ENCODE measurements at places on chromosomes 3 and 15.

DNA sequence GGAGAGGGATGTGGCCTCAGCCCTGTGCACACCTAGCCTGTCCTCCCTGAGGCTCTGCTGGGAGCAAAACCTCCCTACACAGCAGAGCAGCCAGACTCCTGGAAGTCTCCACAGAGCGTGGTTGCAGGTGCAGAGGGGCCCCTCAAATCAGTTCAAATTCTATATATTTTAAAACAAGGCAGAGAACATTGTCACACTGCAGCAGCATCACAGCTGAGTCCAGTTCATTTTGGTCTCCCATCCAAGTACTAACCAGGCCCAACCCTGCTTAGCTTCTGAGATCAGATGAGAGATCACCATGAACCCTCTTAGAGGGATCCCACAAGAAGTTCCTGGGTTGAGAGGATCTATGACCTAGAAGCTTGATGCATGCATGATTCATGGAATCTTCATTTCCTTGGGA is 331.0 kb upstream of the RGMA start:
- no peak for DNase-seq

DNA sequence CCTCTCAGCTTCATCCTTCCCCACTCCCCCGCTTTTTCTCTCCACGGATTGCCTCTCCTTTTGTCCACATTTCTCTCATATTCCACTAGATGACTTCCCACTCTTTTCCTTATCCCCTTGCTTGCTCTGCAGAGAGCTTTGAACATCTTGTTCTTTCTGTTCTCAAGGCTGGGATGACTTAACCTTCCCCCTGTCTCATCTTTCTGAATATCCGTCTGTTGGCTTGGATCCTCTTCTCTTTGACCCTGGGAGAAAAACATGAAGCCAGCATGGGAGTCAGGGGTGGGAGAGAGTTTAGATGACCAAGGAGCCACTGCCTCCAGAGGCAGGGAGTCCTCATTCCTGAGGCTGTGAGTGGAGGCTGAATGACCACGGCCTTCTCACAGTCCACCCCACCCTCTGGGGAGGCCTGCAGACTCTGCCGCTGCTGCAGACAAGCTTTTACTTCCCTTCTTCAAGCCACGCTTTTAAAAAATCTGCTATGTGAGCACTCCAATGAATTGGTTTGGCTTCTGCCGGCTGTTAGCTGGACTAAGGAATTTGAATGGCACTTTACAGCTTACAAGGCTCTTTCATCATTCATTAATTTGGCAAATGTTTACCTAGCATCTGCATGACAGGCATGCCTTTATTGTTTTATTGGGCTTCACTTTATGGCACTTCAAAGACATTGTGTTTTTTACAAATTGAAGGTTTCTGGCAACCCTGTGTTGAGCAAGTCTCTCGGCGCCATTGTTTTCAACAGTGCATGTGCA is 111.6 kb upstream of the SLC6A6 start:
- no peak for DNase-seq

DNA sequence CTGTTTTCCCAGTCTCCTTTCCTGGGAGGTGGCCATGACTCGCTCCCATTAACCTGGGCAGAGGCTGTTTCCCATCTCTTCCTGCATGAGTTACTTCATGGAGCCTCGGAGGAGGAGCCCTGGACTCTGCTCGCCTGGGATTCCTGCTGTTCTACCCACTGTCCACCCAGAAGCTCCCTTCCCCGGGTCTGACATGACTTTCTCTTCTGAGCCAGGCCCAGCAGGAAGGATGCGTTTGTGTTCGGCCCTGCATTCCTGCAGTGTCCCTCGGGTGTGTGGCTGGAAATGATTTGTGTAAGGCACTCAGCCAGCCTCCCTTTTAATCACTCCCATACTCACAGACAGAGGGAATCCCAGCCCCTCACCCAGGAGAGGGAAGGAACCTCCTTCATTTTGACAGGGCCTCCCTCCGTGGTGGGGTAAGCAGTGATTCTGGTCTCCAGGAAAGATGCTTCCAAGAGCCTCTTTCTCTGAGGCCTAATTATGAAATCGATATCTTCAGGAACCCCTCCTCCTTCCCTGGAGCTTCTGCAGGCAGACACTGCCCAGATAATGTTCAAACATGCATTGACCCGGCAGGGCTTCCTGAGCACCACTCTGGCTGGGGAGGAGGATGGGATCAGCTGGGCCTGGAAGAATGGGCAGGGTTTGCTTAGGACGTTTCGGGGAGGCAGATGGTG is 41.6 kb upstream of the DLG1 start:
- DNase-seq, result no peak

GRCh38 chr3:10992017-10992942 is at the start of gene SLC6A1:
Gene SLC6A1 (plus strand): TSS chr3:10992748. CDS start chr3:11017212, 24,464 bp downstream.
- no peak for DNase-seq
